NCI-H187 treated with DMSO at 0.1 percent for 48 hours (cell line): ENCODE measurements at places on chromosomes 4 and X.

- no peak for DNase-seq
Measured at GRCh38 chr4:38740303-38740702, 42.5 kb downstream of the TLR10 start.

- DNase-seq, result no peak
Measured at GRCh38 chr4:56671373-56671772, 9.7 kb downstream of the HOPX start.

- DNase-seq, result no peak
Measured at GRCh38 chr4:81796790-81797528, 325.3 kb upstream of the RASGEF1B start.

GRCh38 chr4:76235915-76236314 lies 15.6 kb upstream of the FAM47E start:
- DNase-seq, result no peak

GRCh38 chr4:185221912-185222311 lies 12.5 kb downstream of the SNX25 start:
- no peak for DNase-seq

DNA sequence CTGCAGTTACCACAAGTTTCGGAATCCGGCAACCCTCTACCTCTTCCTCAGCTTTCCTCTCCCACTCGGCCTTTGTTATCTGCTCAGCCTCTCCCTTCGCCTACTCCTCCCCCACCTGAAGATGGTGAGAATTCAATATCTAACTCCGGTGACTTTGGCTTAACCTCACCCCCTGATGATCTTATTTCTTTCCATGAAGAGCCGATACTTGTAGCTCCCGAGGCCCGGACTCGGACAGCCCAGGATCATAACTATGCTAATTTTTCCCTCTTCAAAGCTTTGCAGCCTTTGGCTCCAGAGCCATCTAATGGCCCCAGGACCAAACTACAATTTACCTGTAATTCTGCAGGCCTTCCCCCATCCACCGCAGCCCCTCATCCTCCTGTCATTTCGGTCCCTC lies 32.0 kb upstream of the MGST2 start:
- DNase-seq, result no peak

GRCh38 chr4:56828784-56829535 lies 7.5 kb upstream of the SPINK2 start:
- no peak for DNase-seq

DNA sequence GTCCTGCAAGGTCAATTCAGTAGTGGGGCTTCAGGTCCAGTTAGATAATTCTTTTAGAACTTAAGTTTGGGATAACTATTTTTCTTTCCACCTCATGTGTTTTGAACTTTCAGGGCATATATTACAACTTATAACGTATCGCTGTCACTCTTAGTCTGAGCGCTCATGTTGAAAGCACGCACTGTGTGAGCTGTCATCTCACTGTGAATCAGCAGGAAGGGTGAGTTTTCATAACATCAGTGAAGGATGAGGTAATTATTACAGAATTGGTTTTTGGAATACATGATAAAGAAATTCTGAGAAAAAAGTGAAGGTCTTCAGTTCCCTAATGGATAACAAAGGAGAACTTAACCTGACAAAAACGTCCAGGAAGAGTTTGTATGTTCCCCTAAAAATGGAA lies 45.1 kb upstream of the SLC4A4 start:
- no peak for DNase-seq

GRCh38 chr4:168167714-168168284 lies 75.5 kb downstream of the ANXA10 start:
- no peak for DNase-seq

DNA sequence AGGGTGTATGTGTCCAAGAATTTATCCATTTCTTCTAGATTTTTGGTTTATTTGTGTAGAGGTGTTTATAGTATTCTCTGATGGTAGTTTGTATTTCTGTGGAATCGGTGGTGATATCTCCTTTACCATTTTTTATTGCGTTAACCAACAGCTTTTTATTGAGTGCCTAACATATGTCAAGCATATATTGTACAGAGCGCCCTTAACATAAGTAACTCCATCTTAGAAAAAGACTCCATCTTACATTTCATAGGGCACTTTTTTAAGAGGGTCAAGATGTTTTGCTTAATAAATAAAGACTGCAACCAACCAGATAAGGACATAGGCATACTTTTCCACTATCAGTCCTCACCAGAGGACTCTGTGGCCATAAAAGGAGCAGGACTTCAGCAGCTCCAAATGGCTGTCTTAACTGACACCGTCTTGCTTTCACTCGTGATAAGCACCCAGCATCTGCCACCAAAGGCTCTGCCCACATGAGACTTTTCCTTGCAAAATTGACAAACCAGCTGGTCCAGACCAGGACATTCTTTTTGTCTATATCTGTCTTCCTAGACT lies 75.0 kb downstream of the HS6ST2 start:
- no peak for DNase-seq

DNA sequence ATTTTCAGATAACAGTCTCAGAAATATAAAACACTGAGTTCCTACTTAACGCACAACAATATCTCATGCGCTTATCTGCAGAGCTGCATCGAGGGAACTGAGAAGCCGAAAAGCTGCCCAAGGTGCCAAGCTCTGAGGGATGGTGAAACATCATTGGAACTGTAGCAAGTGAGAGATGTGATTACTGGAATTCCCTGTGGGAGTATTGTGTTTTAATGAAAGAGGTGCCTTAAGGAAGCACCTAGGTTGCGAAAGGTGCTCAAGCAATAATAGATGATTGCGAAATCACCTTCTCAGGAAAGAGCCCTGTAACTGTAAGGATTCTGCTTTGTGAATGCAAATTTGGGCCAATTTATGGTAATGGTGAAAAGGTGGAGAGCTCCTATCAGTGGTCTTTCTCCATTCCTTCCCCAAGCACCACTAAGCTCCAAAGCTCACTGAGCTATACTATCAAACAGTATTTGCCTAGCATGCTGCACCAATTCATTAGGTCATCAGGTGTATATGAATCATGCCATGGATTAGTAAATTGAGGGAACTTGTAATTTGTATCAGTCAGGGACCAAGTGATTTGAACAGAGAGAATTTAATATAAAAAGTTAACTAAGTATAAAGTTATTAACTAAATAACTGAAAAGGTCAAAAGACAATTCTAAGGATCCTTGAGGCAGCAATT lies 59.0 kb upstream of the ATP8A1 start:
- no peak for DNase-seq

- DNase-seq, result no peak
Measured at GRCh38 chr4:8370106-8370787, 70.3 kb downstream of the ACOX3 start.

DNA sequence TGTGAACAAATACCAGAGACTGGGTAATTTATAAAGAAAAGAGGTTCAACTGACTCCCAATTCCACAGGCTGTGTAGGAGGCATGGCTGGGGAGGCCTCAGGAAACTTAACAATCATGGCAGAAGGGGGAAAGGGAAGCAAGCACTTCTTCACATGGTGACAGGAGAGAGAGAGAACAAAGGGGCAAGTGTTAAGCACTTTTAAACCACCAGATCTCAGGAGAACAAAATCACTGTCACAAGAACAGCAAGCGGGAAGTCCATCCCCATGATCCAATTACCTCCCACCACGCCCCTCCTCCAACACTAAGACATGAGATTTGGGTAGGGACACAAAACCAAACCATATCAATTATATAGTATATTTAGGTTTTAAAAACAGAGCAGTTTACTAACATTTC lies 30.8 kb downstream of the MOB1B start:
- DNase-seq, result no peak

- DNase-seq, result no peak
Measured at GRCh38 chr4:101835121-101835904, 44.8 kb downstream of the BANK1 start.

DNA sequence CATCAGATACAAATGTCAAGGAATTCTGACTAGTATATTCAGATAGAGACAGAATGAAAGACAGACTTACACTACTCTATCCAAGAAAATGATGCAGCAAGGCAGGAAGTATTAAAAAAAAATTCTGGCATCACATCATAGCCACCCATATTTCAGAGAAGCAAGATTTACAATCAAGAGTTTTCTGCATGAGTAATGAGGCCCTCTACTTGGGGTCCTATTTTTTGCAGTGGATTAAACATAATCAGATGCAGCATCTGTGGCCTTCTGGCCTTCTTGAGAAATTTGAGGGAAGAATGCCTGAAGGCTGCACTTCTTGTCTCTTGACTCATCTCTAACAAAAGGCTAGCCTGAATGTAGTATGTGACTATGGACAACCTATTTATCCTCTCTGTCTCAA lies 48.2 kb upstream of the SLIT2 start:
- DNase-seq, result no peak

GRCh38 chr4:176875446-176875930 lies 82.8 kb upstream of the VEGFC start:
- DNase-seq, result no peak

GRCh38 chrX:39679497-39680157 lies 418.1 kb downstream of the BCOR start:
- no peak for DNase-seq

GRCh38 chr4:83405844-83406816 lies 49.5 kb downstream of the HELQ start:
- DNase-seq, result no peak

DNA sequence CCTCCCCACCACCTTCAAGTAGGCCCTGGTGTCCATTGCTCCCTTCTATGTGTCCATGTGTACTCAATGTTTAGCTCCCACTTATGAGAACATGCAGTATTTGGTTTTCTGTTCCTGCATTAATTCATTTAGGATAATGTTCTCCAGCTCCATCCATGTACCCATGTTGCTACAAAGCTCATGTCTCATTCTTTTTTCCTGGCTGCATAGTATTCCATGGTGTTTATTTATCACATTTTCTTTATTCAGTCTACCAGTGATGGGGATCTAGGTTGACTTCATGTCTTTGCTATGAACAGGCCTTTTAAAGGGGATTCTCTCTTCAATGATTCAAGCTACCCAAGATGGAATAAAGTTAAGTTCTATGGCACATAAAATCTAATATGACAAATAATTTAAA lies 119.6 kb downstream of the PPP3CA start:
- DNase-seq, result no peak

- no peak for DNase-seq
Measured at GRCh38 chr4:106034751-106035150, 139.5 kb downstream of the NPNT start.

GRCh38 chrX:1244164-1245076 lies 24.2 kb upstream of the CSF2RA start:
- no peak for DNase-seq

DNA sequence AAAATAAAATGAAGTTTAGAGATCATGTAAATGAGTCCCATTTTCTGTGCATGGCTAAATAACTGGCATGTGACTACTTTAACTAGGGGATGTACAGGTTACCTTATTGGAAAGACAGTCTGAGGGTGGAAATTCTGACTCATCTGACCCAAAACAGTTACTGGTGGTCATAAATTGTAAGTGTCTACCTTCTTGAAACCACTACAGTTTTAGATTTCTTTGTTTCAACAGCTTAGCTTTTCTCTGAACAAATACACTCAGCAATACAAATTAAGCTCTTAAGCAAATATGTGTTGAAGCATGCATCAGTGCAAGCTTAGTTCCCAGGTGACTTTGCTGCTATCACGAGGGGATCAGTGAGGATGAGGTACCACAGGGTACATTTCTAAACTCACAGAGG lies 60.7 kb upstream of the PGM2 start:
- peak; percentile 68 for DNase-seq

DNA sequence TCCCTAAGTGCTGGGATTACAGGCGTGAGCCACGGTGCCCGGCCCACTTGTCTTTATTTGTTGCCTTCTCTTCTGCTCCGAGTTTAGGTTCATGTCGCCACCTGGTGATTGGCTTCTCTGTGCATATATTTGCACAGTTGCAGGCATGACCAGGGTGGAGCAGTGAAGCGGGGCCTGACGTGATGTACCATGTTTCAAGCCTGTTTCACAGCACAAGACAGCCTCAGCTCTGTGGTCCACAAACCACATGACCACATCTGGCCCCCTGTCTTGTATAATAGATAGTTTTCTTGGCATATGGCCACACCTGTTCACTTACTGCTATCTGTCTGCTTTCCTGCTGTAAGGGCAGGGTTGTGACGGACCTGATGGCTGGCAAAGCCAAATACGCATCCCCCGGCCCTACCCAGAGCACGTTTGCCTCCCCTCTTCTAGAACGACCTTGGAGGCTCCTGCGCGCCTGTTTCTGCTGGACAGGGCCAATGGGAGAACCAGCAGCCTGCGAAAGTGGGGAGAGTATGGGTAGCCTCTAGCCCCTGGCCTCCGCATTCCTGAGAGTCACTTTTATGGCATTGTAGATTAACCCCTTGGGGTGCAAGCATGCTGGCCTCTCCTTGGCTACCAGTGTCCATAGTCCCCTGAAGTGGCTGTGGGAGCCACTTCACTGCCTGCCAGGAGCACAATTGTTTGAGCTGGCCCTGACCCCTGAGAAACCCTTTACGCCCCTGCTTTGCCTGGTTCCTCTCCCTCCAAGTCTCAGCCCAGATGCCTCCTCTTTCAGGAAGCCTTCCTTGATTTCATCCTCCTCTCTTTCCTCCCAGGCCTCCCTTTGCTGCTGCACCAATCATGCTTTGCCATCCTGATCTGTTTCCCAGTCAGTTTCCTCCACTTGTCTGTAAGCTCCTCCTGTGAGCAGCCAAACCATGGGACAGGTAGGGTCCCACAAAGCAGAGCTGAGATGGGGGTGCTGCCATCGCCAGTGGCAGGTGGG lies 6.0 kb upstream of the SH3TC1 start:
- peak; percentile 58 for DNase-seq

- no peak for DNase-seq
Measured at GRCh38 chr4:88841635-88842034, 144.0 kb upstream of the NAP1L5 start.

GRCh38 chr4:184216515-184216914 lies 1.2 kb downstream of the ENPP6 start:
- no peak for DNase-seq

DNA sequence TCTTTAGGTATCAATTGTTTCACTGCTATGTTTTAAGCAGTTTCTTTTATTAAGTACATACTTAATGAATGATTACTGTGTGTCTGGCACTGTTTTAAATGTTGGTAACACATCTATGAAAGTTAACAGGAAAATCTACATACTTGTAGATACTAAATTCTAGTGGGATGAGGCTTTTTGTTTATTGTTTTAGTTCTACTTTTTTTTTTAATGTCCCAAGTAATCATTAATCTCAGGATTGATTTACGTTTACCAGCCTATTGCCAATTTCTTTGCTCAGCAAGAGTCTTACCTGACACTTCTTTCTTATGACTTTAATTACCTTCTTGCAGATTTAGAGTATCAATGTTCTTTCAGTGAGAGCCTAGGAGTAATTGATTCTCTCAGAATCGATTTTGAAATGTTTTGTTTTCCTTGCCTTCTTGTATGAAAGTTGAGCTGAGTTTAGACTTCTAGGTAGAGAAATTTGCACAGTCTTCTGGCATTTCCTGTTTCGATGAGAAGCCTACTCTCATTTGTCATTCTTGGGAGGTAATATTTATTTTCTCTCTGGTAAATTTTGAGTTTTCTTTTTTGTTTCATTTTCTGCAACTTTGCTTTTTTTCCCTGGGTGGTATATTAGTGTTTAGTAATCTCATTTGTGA lies 235.2 kb upstream of the ANKRD50 start:
- DNase-seq, result no peak
